BJ (cell line): ENCODE measurements at places on chromosomes 16 and 17. TPM values are rescaled to one million over a fixed set of nuclear protein-coding genes. Genes with fewer than 3 reads are reported as not detected.

Gene PDIA2
- 0.13 TPM in 1 of 2 replicates, not detected in the other for polyA plus RNA-seq

Gene POLG2
- 4.5 and 5.7 TPM in 2 replicates for polyA plus RNA-seq

DNA sequence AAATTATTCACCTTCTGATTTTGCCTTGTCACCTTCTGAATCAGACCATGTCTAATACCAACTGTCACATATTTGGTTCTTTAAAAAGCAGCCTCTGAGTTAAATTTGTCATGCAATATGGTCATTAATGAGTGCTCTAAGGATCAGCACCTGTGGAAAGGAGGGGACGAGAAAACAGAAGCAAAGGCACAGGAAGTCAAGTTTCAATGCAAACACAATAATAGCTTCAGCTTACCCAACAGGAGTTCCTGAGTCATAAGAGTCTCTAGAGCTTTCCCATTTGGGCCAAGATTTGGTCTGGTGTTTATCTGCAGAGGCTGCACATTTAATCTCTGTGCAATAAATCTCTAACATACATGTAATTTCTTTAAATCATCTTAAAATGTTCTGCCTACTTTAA, 889.8 kb downstream of the CDH8 start:
- DNase-seq, result no peak

Gene GP1BA
- polyA plus RNA-seq, result not detected in 2 replicates
